ENCODE measurements at places on chromosomes 3 and 15.

- DNase-seq, result no peak
Measured at GRCh38 chr3:66355997-66356396, 135.2 kb downstream of the SLC25A26 start.

DNA sequence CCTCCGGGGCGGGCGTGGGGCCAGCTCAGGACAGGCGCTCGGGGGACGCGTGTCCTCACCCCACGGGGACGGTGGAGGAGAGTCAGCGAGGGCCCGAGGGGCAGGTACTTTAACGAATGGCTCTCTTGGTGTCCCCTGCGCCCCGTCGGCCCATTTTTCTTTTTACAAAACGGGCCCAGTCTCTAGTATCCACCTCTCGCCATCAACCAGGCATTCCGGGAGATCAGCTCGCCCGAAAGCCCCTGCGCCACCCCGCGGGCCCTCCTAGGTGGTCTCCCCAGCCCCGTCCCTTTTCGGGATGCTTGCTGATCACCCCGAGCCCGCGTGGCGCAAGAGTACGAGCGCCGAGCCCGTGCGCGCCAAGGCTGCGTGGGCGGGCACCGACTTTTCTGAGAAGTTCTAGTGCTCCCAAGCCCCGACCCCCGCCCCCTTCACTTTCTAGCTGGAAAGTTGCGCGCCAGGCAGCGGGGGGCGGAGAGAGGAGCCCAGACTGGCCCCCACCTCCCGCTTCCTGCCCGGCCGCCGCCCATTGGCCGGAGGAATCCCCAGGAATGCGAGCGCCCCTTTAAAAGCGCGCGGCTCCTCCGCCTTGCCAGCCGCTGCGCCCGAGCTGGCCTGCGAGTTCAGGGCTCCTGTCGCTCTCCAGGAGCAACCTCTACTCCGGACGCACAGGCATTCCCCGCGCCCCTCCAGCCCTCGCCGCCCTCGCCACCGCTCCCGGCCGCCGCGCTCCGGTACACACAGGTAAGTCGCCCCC, at the start of gene THBS1:
TSS of gene THBS1 (plus strand) at position 595 of the 757 bp plus-strand sequence. CDS start 779 bp downstream, outside the sequence.
- DNase-seq, result no peak

- DNase-seq, result no peak
Measured at GRCh38 chr3:46846624-46847542, 16.4 kb downstream of the MYL3 start.

DNA sequence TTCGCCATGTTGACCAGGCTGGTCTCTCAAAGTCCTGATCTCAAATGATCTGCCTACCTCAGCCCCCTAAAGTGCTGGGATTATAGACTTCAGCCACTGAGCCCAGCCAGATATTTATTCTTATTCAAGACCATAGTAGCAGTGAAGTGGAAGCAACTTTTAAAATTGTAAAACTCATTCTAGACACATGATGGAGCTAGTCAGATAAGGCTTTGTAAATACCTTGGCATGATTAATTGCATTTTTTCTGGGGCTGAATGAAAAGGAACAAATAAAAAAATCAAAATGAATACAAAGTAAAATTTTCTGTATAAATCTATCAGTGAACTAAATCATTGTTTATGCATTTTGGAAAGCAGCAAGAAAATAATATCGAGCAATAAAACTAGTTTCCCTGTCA, 4.1 kb upstream of the MYO1E start:
- DNase-seq, result no peak

DNA sequence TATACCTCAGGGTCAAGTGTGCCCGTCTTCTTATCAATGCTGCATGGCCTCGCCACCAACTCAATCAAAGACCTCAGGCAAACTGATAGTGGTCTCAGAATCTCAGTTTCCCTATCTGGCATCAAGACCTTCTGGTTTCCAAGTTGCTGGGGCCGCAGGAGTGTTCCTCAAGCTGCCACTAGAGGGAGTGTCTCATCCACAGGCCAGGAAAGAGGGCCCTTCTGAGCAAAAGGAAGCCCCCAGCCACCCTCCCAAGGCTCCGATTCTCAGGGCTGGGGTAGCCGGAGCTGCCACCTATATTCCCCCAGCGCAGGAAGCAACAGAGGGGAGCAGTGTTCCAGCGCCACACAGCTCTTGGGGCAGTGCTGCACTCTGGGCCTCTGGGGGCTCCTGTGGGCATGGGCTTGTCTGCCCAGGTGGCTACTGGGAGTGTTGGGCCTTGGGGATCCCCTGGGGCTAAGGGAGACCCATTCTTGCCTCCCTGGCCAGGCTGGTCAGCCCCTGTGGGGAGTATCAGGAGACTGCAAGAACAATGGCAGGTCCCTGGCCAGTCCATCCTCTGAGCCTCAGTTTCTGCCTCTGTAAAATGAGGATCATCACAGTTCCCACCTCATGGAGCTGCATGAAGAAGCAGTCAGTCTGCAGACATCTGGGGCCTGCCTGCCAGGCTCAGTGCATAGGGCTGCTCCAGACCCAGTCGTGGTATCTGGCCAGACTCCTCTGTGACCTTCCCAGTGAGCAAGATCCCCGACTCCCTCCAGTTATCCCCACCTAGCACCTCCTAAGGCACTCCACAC, 23.4 kb upstream of the SEC13 start:
- peak; percentile 27 for DNase-seq

- no peak for DNase-seq
Measured at GRCh38 chr3:126541628-126542339, 16.9 kb downstream of the C3orf22 start.

GRCh38 chr3:66427951-66428474, 72.8 kb downstream of the LRIG1 start:
- no peak for DNase-seq
